Mesenteric fat pad (tissue), 1 donor: ENCODE measurements at places on chromosomes 2 and 18.

GRCh38 chr18:35186291-35187034 is 54.4 kb upstream of the ZNF397 start:
- DNase-seq, result no peak

GRCh38 chr18:38458698-38459097 is 893.1 kb upstream of the CELF4 start:
- DNase-seq, result no peak

- DNase-seq, result no peak
Measured at GRCh38 chr2:153055182-153055581, 336.8 kb downstream of the ARL6IP6 start.

- no peak for DNase-seq
Measured at GRCh38 chr2:237044281-237044680, 41.4 kb upstream of the COPS8 start.

- DNase-seq, result no peak
Measured at GRCh38 chr2:231084565-231084964, 27.9 kb downstream of the PSMD1 start.

- DNase-seq, result no peak
Measured at GRCh38 chr2:105784589-105784988, 39.9 kb downstream of the NCK2 start.

- no peak for DNase-seq
Measured at GRCh38 chr18:74661691-74662090, 64.0 kb downstream of the ZNF407 start.

DNA sequence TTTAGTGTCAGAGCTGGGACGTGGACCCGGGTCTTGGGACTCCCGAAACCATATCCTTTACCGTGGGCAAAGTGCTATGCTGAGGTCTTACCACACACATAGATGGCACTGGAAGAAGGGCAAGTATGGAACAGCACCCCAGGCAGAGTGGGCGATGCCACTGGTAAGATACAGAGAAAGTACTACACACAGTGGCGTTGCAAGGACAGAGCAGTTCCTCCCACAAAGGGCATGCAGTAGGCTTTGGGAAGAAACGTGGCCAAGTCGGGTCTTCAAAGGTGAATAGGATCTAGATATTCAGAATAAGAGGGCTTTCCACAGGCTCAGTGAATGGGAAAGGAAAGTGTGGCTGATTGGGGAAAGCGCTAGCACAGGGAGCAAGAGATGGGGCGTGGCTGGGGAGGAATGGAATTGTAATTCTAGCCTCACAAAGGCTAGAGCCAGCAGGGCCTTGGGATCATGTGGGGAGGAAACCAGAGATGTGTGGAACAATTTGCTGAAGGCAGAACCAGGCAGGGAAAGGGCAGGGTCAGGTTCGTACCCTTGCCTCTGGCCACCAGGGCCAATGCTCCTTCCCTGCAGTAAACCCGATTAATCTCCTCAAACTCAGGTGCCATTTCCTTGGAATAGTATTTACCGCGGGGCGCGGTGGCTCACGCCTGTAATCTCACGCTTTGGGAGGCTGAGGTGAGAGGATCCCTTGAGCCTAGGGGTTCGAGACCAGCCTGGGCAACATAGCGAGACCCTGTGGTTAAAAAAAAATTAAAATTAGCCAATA is 36.0 kb downstream of the PCBP1 start:
- DNase-seq, result no peak

GRCh38 chr2:48531141-48531648 is 1.2 kb downstream of the STON1 start:
- DNase-seq, result no peak

- no peak for DNase-seq
Measured at GRCh38 chr18:57710226-57710625, 88.6 kb upstream of the NARS1 start.

DNA sequence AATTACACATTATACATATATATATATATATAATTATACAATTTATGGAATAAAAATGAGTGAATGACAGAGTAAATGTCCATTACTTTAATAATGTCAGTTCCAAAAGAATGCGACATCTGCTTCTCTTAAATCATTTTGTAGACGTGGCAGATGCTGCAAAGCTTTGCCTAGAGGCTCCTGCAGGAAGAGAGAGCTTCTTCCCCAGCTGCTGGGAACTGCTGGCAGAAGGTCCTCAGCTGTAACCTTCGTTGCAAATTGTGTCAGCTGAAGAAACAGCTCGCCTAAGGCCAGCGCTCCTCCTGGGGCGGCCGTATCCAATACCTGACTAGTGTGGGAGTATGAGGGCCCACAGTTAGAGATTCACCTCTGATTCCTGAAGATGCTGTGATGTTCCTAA is 9.6 kb upstream of the THNSL2 start:
- DNase-seq, result no peak

DNA sequence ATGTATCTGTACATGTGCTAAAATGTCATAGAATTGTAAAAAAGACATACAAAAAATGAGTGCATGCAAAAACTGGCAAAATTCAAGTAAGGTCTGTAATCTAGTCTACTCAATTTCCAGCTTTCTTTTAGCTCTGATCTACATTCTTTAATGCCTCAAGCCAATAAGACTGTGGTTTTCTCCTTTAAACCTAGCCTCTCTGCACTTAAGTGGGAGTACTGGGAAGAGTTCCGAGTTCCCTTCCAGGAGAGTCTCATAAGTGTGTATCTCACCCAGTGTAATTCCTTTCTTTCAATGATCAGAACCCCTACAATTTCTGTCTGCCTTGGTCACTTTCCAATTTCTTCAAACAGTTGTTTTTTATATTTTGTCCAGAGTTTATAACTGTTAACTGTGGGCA is 150.1 kb downstream of the PTRHD1 start:
- no peak for DNase-seq

- no peak for DNase-seq
Measured at GRCh38 chr18:56026509-56026908, 438.5 kb upstream of the TCF4 start.

- peak; percentile 90 for DNase-seq
Measured at GRCh38 chr2:197453914-197454398, 604 bp downstream of the COQ10B start.

DNA sequence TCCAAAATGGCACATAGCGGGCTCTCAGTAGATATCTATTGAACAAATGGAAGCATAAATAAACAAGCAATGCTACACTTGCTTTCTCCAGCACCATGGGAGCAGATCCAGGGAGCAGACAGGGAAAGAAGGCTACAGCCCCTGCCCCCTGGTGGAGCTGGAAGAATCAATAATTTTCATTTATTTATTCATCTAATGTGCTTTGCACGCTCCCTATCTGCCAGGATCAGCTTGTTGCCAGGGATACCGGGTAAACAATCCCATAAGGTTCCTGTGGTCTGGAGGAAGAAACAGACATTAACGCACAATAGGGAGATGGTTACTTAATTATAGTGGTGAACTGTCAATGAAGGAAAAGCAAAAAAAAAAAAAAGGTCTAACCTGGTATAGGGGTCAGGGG is 40.1 kb upstream of the CLASP1 start:
- no peak for DNase-seq

GRCh38 chr18:69400976-69401225 is 213 bp downstream of the DOK6 start:
- DNase-seq, result no peak

- DNase-seq, result no peak
Measured at GRCh38 chr2:159128191-159128590, 158.3 kb downstream of the WDSUB1 start.

- no peak for DNase-seq
Measured at GRCh38 chr2:221911321-221911720, 339.2 kb upstream of the EPHA4 start.

GRCh38 chr2:173151671-173152401 is 76.2 kb downstream of the MAP3K20 start:
- DNase-seq, result no peak

DNA sequence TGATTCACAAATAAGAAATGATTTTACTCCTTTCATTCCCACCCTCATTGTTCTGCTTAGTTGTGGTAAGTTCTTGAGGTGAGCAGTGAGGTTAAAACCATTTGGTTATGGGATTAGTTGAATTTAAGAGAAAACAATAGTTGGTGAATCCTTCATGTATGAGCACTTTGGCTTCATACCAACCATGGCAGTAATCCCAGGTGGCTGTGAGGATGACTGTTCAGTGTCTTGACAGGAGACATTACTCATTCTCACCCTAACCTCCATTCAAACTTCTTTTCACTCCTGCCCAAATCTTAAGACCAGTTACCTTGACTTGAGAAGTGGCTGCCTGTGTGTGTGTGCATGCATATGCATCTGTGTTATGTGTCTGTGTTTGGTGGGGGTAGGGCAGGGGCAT is 143.1 kb downstream of the SETBP1 start:
- no peak for DNase-seq

GRCh38 chr2:3283206-3283605 is 94.4 kb downstream of the EIPR1 start:
- DNase-seq, result peak; percentile 85

GRCh38 chr2:175039490-175039889 is 34.3 kb upstream of the CHN1 start:
- no peak for DNase-seq

DNA sequence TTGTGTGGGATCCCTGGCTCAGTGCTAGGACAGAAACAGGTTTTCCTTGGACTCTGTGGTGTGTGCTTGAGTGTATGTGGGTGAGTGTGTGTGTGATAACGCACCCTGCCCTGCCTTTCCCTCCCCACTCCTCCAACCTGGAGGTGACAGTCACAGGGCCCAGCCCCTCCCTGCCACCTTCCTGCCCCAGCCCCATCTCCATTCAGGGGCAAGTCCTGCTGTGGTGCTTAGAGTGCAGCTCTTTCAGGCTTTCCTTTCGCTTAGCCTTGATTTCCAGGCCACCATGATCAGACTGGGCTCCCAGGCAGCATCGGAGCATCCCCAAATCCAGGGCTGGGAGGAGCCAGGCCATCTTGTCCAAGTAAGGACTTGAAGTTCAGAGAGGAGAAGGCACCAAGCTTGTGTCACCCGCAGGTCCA is 185.2 kb downstream of the ZFP36L2 start:
- no peak for DNase-seq

- no peak for DNase-seq
Measured at GRCh38 chr2:68193144-68193543, 35.5 kb downstream of the PNO1 start.

GRCh38 chr2:173175222-173175621 is 99.6 kb downstream of the MAP3K20 start:
- no peak for DNase-seq

DNA sequence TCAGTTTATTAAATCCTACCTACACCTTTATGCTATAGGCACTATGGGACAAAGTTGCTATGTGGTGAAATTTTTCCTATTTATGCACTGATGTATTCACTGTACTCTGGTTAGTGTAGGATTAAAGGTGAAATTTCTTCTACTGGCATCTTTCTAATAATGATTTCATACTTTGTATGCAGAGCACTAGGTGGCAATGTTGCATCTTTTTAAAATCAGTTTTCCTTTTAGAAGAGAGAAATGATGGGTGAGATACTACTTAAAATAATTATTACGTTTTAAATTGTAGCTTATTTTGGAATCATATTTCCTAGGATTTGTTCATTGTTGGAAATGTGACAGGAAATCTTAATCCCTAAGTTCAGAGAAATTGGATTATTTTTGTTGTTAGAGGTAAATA is 150.9 kb downstream of the CD8B2 start:
- DNase-seq, result no peak

DNA sequence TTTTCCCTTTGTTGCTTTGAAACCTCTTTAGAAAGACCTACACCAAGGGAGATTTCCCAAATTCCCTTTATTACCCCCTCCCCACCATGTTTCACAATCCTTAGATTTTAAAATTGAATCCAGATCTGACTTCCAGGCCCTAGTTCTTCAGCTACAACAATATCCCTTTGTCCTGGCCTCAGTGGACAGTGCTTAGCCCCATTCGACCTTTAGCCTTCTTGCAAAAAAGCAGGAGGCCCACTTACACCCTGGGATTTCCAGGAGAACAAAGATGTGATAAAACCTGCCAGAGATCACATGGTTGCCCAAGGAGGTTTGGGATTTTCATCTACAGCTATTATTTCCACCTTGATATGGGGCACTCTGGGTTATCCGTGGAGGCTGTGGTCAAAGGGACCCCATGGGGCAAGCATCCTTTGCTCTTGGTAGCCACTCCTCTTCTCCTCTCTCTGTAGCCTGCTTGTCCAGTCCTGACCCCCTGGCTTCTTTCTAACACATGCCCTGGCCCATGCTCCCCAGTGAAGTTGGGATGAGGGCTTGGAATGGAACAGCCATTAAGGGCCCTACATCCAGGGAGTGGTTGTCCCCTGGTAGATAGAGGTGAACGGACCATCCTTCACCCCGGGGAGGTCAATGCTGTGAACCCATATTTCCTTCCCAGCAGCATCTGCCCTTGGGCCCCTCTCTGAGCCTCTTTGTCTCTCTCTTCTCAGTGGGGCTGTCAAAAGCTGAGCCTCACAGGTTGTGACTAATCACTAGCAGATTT is 267.4 kb downstream of the DYSF start:
- DNase-seq, result no peak

- DNase-seq, result no peak
Measured at GRCh38 chr2:190511104-190511503, 23.4 kb downstream of the NEMP2 start.

DNA sequence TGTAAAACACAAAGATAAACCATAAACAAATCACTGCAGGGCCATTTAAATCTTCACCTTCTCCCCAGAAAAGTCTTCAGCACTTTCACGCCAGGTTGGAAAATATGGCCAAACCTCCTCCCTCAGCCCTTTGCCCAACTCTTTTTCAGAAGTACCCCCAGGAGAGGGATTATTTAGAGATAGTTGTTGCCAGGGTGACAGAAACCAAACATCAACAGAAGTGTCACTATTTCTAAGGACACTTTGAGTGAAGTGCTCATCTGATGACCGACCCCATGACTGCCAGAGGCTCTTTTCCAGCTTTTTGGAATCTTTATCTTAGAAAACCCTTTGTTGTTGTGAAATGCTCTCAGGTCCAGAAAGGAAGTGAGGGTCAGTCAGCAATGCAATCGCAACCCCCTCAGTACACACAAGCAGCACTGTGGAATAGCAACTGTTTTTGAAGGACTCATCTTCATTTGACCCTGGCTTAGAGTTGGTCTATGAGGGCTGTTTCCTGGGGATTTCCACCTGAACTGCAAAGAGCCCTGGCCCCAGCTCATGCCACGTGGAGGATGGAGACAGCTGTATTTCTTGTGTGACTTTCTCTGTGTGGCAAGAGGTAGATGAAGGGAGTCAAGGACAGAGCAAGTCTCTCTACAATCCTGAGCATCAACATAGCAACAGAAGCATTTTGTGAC is 114.0 kb upstream of the STON1 start:
- no peak for DNase-seq

- DNase-seq, result no peak
Measured at GRCh38 chr18:55337908-55338521, 250.0 kb downstream of the TCF4 start.

DNA sequence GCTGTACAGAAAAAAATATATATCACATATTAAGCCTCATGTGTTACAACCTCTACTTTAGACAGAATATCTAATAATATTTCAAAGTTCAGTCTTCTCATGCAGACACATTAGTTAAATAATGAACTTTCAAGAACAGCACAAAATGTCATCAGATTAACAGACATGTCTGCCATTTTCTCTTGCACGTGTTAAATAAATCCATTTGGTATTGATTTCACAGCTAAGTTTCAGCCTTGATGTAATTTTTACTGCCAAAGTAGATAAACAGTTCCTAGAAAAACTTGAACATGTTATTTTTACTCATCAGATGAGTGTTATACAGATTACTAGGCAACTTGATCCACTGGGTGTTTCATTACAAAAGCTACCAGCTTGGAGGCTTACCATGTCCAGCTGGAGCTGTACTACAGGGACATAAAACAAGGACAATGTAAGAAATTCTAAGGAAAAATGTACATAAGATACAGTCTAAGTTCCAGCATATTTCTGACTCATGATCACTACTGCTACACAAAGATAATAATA is 290.7 kb upstream of the DDX18 start:
- no peak for DNase-seq
